Tibial artery (tissue), 4 donors: ENCODE measurements at places on chromosomes 7 and 10.
A peak's percentile ranks its signal among the peaks of the same experiment; 100 is the strongest.

DNA sequence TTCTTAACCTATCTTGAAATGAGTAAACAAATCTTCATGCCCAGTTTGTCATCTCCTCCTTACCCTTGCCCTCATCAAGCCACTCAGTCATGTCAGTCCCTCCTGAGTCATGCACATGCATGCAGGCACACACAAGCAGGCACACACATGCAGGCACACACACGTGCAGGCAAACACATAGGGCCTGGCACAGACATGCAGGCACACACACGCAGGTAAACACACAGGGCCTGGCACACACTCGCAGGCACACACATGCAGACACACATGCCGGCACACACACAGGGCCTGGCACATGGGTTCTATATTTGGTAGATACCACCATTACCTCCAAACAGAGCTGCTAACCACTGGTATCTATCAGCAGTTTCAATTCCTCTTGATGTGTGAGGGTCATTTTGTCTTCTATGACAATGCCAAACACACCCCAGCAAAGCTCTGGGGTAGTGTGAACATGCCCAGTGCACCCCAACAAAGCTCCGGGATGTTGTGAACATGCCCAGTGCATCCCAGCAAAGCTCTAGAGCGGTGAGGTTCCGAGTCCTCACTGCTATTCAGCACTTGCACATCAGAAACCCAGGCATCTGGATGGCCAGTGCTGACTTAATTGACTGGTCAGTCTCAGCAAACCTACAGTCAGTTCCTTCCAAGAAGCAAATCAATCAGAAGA, 563.8 kb downstream of the PTPRN2 start:
- peak; percentile 37 for DNase-seq
- no peak overlapping the region for H3K4me3 ChIP-seq
- H3K27ac ChIP-seq, result no peak overlapping the region
- H3K36me3 ChIP-seq, result no peaks in the 10 kb centered on the region
- H3K27me3 ChIP-seq, result no peaks in the 10 kb centered on the region

DNA sequence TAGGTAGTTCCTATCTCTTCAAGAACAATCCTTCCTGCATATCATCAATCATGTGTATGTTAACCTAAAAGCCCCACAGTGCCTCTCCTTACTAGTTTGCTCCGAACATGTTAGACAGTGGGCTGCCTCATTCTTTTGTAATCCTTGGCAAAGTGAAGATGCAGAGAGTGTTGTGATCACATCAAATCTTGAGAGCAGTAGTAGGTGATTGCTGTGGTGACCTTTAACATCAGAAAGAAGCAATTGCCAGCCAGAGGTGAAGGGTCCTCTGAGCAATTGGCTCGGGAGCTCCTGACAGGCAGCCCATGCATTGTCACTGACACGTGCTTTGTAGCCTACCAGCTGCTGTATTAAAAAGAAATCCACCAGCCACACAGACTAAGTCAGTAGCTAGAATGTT, 19.6 kb upstream of the GSTK1 start:
- no peak overlapping the region for H3K4me3 ChIP-seq
- H3K4me1 ChIP-seq, result no peaks in the 10 kb centered on the region
- no peak overlapping the region for H3K27ac ChIP-seq
- no peaks in the 10 kb centered on the region for H3K36me3 ChIP-seq

GRCh38 chr10:75662715-75663114, 231.3 kb downstream of the LRMDA start:
- no peaks in the 10 kb centered on the region for H3K27me3 ChIP-seq
- H3K4me3 ChIP-seq, result no peak overlapping the region
- no peaks in the 10 kb centered on the region for H3K4me1 ChIP-seq
- peak overlapping the region; percentile 80 for H3K27ac ChIP-seq
- no peaks in the 10 kb centered on the region for H3K36me3 ChIP-seq

DNA sequence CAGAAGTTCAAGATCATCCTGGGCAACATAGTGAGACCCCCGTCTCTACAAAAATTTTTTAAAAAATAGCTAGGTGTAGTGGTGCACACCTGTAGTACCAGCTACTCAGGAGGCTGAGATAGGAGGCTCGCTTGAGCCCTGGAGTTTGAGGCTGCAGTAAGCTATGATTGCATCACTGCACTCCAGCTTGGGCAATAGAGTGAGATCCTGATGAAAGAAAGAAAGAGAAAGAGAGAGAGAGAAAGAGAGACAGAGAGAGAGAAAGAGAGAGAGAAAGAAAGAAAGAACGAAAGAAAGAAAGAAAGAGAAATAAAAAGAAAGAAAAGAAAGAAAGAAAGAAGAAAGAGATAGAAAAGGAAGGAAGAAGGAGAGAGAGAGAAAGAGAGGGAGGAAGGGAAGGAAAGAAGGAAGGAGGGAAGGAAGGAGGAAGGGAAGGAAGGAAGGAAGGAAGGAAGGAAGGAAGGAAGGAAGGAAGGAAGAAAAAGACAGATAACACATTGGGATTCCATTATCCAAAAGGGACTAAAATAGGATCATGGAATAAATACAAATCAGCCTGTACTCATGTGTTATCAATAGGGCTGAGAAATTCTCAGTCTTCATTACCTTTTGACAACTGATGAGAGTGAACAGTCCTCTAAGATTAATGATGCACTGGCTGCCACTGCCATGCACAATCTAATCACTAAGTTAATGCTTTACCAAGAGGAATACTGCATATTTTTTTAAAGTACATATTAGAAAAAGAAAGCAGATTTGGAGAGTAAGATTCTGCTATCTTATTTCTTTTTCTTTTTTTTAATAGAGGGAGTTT, 35.4 kb upstream of the WAC start:
- no peak overlapping the region for H3K4me3 ChIP-seq
- DNase-seq, result no peak
- no peak overlapping the region for H3K27ac ChIP-seq
- H3K27me3 ChIP-seq, result no peaks in the 10 kb centered on the region

- no peaks in the 10 kb centered on the region for H3K27me3 ChIP-seq
- no peak overlapping the region for H3K27ac ChIP-seq
- no peak for DNase-seq
- H3K36me3 ChIP-seq, result no peaks in the 10 kb centered on the region
- H3K4me3 ChIP-seq, result no peak overlapping the region
These were observed 102.7 kb upstream of the FAM13C start for GRCh38 chr10:59465088-59465487.

DNA sequence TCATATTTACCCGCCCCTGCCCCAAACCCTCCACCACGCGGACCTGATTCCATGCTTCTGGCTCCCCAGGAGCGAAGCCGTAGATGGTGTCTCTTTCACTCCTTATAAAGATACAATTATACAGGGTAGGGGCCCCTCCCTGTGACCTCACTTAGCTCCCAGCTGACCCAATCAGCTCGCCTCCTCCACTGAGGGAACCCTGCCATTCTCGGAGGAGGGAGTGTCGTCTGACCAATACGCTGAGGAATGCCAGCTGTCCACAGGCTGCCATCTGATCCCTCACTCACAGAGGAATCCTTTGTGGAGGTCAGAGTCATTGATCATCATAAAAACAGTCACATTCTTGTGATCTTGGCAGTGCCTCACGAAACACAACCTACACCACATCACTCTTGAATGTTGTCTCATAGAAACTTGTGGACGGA, 67.5 kb upstream of the INSIG1 start:
- no peaks in the 10 kb centered on the region for H3K36me3 ChIP-seq
- no peaks in the 10 kb centered on the region for H3K4me1 ChIP-seq
- no peak overlapping the region for H3K27ac ChIP-seq
- H3K4me3 ChIP-seq, result no peak overlapping the region
- peaks cover 17% of the 10 kb centered on the region for H3K27me3 ChIP-seq

GRCh38 chr7:137606061-137606674, 240.6 kb downstream of the DGKI start:
- no peak overlapping the region for H3K27ac ChIP-seq
- H3K4me3 ChIP-seq, result no peak overlapping the region
- DNase-seq, result no peak
- no peaks in the 10 kb centered on the region for H3K4me1 ChIP-seq

- peaks cover 65% of the 10 kb centered on the region for H3K36me3 ChIP-seq
- H3K4me1 ChIP-seq, result no peaks in the 10 kb centered on the region
- no peaks in the 10 kb centered on the region for H3K27me3 ChIP-seq
- H3K27ac ChIP-seq, result no peak overlapping the region
These were observed 13.5 kb downstream of the ZC3HC1 start for GRCh38 chr7:130037703-130038102.

- DNase-seq, result no peak
- H3K36me3 ChIP-seq, result no peaks in the 10 kb centered on the region
- no peaks in the 10 kb centered on the region for H3K4me1 ChIP-seq
- no peaks in the 10 kb centered on the region for H3K27me3 ChIP-seq
These were observed 87.8 kb downstream of the CHRM2 start for GRCh38 chr7:136956232-136956631.

DNA sequence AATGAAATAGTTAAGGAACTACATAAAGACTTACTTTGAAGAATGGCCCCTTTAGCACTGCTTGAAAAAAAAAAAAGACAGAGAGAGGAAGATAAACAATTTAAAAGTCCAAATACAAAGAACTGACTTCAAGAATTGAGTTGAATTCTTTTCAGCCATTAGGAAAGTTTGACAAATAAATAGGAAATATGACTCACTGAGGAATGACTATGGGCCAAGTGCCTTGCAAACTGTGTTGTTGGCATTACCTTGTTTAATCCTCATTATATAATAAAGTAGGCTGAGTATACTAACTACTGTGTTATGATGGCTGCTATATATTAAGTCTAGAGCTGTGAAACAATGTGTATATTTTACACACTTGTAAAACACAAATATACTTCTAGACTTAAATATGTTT, 151.1 kb downstream of the ELMO1 start:
- no peaks in the 10 kb centered on the region for H3K4me1 ChIP-seq
- no peak for DNase-seq
- no peaks in the 10 kb centered on the region for H3K36me3 ChIP-seq
- H3K4me3 ChIP-seq, result no peak overlapping the region
- no peaks in the 10 kb centered on the region for H3K27me3 ChIP-seq
- no peak overlapping the region for H3K27ac ChIP-seq

DNA sequence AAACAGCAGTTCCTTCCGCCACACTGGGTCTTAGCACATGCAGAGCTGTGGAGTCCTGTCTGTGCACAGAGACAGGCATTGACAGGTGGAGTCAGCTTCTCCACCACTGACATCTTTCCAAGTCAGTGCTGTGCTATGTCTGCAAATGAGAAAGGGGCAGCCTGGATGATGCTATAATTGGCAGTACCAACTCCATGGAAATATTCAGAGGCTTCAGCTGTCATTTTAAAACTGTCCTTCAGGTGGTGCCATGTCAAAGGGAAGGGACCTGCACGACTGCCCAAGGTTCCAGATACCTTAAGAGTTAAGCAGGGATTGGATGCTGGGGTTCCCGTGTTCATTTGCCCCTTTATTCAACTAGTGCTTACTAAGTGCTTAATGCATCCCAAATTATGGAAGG, 258.0 kb upstream of the PRKCQ start:
- DNase-seq, result no peak
- H3K27me3 ChIP-seq, result no peaks in the 10 kb centered on the region
- no peak overlapping the region for H3K27ac ChIP-seq
- no peaks in the 10 kb centered on the region for H3K36me3 ChIP-seq
- H3K4me1 ChIP-seq, result no peaks in the 10 kb centered on the region

DNA sequence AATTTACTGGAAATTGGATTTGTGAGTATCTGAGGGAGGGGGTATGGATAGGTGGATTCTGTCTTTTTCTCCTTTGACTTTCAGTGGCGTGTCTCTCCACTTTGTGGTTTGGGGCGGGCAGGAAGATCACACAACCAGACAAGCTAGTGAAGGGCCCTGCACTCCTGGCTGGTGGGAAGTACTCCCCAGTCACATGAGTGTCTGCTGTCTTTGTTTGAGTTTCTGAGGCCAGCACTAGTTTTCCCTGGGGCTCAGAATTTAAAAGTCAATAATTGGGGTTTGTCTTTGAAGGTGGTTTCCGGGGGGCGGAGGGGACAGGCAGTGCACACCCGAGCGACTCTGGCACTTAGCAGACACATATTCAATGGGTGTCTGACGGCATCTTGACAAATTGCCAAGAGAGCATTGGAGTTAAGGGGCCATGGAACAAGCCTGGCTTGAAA, 120.1 kb downstream of the WDFY4 start:
- DNase-seq, result no peak
- no peaks in the 10 kb centered on the region for H3K27me3 ChIP-seq
- no peak overlapping the region for H3K4me3 ChIP-seq
- no peaks in the 10 kb centered on the region for H3K4me1 ChIP-seq

- no peaks in the 10 kb centered on the region for H3K27me3 ChIP-seq
- peak; percentile 3 for DNase-seq
- no peaks in the 10 kb centered on the region for H3K4me1 ChIP-seq
- H3K4me3 ChIP-seq, result no peak overlapping the region
- H3K27ac ChIP-seq, result no peak overlapping the region
These were observed 10.1 kb downstream of the FZD9 start for GRCh38 chr7:73443548-73444255.

DNA sequence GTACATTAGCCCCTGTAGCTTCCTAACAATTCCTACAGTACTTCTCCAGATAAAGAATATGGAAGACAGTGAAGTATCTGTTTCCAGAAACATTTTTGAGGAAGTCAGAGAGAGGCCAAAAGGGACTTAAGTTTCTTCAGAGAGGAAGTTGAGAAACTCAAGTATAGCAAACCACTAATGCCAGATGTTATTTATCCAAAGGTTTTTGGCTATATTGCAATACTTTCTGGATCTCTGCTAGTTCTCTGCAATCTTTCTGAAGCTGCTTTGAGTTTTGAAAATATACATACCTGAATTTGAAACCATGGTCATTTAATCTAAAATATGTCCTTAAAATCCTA, 64.7 kb downstream of the BICC1 start:
- H3K4me3 ChIP-seq, result no peak overlapping the region
- peak overlapping the region; percentile 46 for H3K27ac ChIP-seq
- no peak for DNase-seq
- H3K4me1 ChIP-seq, result no peaks in the 10 kb centered on the region

- no peak for DNase-seq
- no peak overlapping the region for H3K27ac ChIP-seq
- peaks cover 1% of the 10 kb centered on the region for H3K27me3 ChIP-seq
- H3K4me1 ChIP-seq, result no peaks in the 10 kb centered on the region
- H3K4me3 ChIP-seq, result no peak overlapping the region
These were observed 5.9 kb downstream of the SEMA3E start for GRCh38 chr7:83643012-83643411.

DNA sequence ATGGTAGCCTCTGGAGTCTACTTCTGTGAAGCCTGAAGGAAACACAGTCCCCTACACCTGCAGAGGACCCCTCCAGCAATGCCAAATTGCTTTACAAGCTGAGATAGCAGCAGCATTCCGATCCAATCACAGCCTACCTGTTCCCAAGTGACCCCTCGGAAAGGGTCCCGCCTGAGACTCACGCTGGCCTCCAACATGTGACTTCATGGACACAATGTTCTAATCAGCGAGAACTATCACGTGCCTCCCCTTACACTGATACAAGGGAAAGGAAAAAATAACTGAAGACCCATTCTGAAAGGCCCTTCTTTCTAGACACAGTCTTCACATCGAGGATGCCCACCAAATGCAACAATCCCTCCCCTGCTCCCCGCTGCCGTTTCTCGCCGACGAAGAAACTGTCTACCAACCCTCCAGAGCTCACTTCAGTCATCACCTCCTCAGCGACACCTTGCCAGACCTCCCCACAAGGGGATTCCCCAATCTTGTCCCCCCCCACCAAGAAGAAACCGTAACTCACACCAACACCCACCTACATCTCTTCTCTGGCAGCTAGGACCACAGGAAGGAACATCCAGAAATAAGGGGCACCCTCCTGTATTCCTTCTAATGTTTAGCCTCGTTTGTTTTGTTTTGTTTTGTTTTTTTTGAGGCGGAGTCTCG, 1.8 kb downstream of the SNX8 start:
- H3K4me1 ChIP-seq, result peaks cover 10% of the 10 kb centered on the region
- H3K27ac ChIP-seq, result no peak overlapping the region
- H3K27me3 ChIP-seq, result no peaks in the 10 kb centered on the region
- DNase-seq, result no peak
- H3K4me3 ChIP-seq, result no peak overlapping the region
